ENCODE measurements at places on chromosomes 4 and X.

GRCh38 chrX:25726539-25726938, 411.6 kb upstream of the MAGEB18 start:
- DNase-seq: no peak

GRCh38 chrX:108267557-108267956, 170.7 kb downstream of the COL4A6 start:
- no peak for DNase-seq

- no peak for DNase-seq
Observed at GRCh38 chrX:46325312-46325877, 219.8 kb downstream of the ZNF674 start.

- no peak for DNase-seq
Observed at GRCh38 chrX:84170931-84171330, 17.1 kb downstream of the RPS6KA6 start.

- no peak for DNase-seq
Observed at GRCh38 chr4:40562208-40562607, 67.5 kb downstream of the RBM47 start.

GRCh38 chrX:39665830-39666518, 431.8 kb downstream of the BCOR start:
- no peak for DNase-seq

DNA sequence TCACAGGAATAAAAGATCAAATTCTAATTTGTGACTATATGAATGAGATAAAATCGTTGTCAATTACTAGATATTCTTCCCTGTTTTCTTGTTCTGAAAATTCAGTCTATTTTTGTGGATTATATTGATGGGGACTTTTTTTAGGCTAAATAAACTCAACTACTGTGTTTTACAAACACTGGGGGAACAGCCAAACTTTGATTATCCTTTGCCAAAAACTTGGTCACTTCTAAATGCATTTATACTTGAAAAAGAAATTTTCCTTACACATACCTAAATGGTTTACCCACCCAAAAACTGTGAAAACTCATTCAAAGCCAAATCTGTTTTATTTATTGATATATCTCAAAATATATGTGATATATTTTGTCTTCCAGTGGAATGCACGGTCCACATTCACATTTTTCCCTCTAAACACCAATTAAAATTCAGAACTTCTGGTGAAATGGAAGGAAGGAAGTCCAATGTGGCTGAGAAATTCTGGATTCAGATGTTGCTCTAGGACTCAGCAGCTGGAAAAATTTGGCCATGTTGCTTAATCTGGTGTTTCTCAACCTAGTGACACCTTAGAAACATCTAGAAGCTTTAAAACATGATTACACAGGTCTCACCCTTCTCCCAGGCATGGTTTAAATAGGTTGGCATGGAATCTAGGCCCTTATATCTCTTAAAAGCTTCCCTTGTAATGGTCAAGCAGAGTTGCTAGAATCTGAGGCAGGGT, 28.6 kb upstream of the ARHGAP24 start:
- no peak for DNase-seq

- no peak for DNase-seq
Observed at GRCh38 chrX:126670258-126670657, 117.6 kb upstream of the DCAF12L1 start.

- no peak for DNase-seq
Observed at GRCh38 chrX:10636851-10637250, 16.5 kb upstream of the MID1 start.

DNA sequence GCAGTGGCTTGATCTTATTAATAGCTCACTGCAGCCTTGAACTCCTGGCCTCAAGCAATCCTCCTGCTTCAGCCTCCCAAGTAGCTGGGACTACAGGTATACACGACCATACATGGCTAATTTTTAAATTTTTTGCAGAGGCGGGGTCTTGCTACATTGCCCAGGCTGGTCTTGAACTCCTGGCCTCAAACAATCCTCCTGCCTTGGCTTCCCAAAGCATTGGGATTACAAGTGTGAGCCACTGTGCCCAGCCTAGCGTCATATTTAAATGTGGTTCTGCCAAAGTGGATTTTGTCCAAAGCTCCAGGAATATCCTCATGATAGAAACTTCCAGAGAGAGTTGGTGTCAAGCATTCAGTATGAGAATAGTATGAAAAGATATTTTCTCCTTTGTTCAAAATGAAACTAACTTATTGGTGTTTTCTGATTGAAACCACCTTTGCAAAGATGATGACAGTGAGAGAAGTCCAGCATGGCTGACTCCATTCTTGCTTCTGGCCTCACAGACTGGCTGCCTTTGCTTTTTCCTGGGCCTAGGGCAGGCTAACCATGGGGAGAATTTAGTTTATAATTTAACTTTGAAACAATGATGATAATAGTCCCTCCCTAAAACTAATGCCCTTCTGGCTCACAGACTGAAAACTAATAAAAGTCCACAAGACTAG, 129.0 kb downstream of the C4orf51 start:
- DNase-seq: no peak

DNA sequence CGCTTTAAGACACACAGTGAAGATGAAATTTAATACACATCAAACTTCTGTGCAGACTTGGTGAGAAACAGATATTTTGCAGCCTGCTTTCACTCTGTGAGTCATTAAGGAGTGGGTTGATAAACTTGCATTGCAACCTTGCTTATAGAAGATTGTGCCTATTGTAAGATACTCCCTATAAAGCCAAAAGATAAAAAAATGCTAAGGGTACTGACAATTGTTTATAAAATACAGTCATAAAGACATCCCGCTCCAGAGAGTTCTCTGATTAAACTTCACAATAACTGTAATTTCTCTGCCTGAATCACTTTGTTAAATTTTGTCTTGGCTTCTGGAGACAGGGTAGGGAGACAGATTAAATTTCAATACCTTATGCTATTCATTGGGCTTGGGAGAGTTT, 49.1 kb downstream of the GALNT7 start:
- DNase-seq: no peak

- no peak for DNase-seq
Observed at GRCh38 chr4:76582074-76582816, 147.2 kb downstream of the SHROOM3 start.

- DNase-seq: no peak
Observed at GRCh38 chr4:94375364-94375763, 32.7 kb upstream of the HPGDS start.

GRCh38 chrX:125205918-125206665, 113.6 kb upstream of the TEX13C start:
- peak; percentile 69 for DNase-seq

- peak; percentile 67 for DNase-seq
Observed at GRCh38 chr4:3304831-3305609, 12.2 kb downstream of the RGS12 start.

- peak; percentile 66 for DNase-seq
Observed at GRCh38 chr4:114087596-114088230, 108.3 kb upstream of the ARSJ start.

DNA sequence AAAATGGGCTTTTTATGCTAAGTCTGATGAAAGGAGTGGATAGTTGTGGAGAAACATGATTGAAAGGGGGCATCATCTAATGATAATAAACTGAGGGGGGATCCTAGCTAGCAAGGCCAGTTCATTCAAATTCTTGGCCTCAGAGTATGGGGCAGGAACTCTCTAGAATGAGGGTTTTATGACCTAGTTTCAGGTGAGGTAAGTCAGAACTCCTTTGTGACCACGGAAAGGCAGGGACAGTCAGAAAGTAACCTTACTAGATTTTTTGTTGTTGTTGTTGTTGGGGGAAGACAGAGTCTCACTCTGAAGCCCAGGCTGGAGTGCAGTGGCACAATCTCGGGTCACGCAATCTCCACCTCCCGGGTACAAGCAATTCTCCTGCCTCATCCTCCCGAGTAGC, 1.5 kb upstream of the PAQR3 start:
- DNase-seq: no peak

DNA sequence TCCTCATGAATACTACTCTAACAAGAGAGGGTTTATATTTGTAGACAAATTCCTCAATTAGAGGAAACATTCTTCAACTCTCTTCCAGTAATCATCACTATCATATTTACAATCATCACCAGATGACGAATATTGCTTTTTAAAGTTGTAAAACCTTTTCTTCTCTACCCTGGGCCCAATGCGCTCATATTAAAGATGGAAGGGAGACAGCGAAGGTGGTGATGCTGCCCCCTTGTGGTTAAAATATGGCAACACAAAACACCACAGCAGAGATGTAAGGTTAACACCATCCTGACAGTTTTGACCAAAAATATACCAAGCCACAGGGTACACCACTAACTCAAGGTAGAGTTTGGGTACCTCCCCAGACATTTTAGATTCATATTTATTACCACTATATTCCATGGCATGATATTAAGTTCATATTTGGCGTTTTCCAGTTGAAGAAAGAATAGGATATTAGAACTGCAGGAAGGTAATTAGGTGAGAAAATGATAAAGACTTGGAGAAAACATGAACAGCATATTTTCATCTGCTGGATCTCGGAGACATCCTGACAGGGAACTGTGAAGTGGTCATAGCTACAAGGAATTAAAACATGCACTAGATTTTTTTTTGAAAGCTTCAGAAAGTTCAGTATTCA, 72.8 kb downstream of the SLC9A7 start:
- DNase-seq: no peak

GRCh38 chr4:139465922-139466321, 12.0 kb downstream of the RAB33B start:
- DNase-seq: no peak

- DNase-seq: no peak
Observed at GRCh38 chrX:119672426-119672825, 20.5 kb downstream of the SEPTIN6 start.

DNA sequence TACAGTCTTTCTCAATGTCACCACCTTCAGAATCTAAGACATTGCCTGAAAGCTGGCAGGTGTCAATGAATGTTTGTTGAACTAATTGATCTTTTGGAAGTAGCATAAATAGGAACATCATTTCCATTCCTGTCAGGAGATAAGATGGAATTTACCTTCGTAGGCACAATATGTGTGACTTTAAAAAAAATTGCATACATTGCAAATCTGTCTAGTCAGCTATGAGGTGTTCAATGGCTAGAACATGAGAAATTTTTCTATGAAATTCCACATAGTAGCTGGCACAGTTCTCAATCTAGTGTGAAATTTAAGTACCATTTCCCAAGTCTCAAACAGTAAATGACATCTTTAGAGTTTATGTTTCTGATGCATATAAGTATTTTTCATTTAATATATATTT, 10.3 kb downstream of the PAGE2 start:
- no peak for DNase-seq

- DNase-seq: peak; percentile 34
Observed at GRCh38 chrX:137926090-137926489, 360.2 kb downstream of the ZIC3 start.

GRCh38 chrX:12770440-12770839, 20.8 kb upstream of the PRPS2 start:
- DNase-seq: peak; percentile 16

- no peak for DNase-seq
Observed at GRCh38 chr4:155530290-155530689, 136.4 kb upstream of the GUCY1A1 start.

All from cerebellar cortex (tissue), 1 donor.